ENCODE measurements at places on chromosomes 12 and 14.
A peak's percentile ranks its signal among the peaks of the same experiment; 100 is the strongest.

DNA sequence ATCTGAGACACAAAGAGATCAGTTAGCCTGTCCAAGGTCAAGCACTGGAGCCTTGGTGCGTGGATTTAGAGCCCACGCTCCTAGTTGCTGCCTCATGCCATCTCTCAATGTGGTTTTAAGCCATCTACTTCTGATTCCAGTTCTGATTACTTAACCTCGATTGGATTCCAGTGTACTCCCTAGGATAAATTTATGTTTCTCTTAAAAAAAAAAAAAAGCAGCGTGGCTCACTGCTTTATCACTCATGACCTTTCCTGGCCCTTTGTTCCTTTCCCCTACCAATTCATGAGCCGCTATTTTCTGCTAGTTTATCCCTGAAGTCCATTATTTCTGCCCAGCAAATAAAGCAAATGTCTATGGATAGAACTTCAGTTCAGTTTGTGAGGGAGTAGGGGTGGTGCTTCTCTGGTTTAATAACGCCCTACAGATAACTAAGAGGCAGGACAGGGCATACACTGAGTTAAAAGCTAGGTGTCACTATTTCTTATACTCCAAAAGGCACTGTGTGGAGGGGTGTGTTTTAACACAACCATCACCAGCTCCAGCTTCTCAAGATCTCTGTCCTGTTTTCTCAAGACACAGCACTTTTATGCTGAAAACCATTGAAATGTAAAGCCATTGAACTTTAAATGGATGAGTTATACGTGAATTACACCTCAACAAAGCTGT lies 9.8 kb upstream of the PARP11 start:
- no peak for DNase-seq

DNA sequence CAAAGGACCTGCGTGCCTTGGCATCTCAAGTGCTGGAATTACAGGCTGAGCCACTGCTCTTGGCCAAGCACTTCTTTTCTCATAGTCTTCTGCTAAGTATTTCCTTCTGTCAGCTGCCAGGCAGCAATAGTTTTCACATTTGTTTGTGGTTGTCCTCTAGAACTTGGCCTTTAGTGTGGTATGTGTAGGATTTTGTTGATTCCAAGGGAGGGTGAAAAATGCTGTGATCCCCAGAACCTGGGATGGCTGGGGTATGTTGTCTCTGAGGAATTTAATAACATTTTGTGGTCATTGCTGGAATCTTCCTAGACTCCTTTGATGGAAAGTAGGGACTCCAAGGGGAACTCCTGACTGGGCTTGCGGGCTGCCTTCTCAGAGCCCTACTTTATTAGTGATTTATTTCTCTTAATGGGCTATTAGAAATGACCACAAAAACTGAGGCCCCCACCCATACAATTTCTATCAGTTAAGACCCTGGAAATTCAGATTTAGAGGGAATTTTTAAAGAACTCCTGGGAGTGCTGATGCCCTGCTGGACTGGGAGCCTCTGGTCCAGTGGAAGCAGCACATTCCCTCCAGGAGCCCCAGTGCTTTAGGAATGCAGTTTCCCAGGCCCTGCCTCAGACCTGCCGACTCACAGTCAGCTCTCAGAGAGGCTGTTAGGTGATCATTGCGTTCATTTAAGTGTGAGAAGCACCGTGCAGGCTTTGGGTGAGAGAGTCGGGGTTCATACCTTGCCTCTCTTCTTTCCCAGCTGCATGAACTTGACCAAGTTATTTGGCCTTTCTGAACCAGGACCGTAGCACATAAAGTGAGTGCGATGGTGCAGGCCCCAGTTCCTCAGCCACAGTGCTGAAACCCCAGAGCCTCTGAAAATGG lies 22.7 kb downstream of the TRAF3 start:
- DNase-seq = no peak

- no peak for DNase-seq
Observed at GRCh38 chr12:126432780-126433179, 1367.5 kb downstream of the AACS start.

DNA sequence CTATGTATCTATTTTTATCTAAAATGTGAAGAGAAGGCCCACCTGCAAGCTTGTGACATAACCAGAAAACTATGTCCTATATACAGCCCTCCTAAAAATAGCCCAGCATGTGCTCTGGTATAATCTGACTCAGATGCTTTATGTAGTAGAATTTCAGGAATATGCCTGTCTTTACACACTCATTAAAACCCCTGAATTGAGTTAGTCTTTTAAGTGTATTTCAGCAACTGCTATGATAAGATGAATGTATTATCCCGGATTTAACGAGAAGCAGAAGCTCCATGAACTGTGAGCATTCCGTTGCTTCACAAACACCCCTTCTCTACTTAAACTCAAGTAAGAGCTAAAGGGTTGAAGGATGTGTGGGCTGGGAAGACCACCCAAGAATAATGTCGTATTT lies 89.9 kb upstream of the PRICKLE1 start:
- peak; percentile 7 for DNase-seq

GRCh38 chr14:71438684-71439083 lies 493.5 kb upstream of the RGS6 start:
- peak; percentile 80 for DNase-seq

DNA sequence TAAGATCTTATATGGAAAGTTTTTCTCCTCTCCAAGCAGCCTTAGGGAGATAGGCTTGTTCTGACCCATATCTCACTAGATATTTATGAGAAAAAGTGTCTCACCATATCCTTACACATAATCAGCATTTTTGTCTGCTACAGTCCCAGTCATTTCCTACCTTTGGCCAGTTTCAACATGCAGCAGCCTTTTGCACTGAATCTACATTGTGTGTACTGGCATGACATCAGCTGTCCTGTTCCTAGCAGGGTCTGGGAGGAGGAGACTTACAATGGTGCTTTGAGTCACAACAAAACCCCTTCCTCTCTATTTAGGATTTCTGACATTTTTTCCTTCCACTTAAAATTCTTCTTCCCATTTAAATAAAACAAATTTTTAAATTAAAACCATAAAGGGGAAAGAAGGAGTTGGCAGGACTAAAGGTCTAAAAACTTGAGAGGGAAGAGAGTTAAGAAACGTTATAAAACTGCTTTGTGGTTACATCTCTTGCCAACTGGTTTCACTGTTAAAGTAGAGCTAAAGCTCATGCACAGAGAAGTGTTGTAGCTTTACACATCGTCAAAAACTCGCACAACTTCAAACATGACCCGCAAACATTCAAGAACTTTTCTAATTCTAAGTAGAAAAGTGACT lies 53.3 kb upstream of the CERS5 start:
- no peak for DNase-seq

GRCh38 chr12:117679776-117680175 lies 289.0 kb downstream of the KSR2 start:
- DNase-seq = no peak

- DNase-seq = no peak
Observed at GRCh38 chr12:95784286-95784685, 6.3 kb downstream of the NTN4 start.

DNA sequence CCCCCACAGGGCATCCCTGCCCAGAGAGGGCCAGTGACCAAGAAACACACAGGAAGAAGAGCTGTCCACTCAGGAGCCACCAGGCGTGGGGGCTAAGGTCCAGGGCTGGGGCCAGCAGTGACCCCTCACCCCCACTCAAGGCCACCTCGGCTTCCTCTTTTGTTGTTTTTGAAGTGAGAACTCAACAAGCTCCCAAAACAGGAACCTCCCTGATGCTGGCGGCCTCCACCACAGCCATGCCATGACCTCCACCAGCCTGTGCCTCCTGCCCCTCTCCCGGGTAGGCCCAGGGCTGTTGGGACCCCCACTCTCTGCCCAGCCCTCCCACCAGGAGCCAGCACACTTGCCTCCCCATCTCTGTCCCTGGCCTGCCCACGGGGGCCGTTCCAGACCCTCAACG lies 7.8 kb downstream of the AKT1 start:
- DNase-seq = no peak

- DNase-seq = no peak
Observed at GRCh38 chr12:61574339-61574738, 685.9 kb upstream of the USP15 start.

DNA sequence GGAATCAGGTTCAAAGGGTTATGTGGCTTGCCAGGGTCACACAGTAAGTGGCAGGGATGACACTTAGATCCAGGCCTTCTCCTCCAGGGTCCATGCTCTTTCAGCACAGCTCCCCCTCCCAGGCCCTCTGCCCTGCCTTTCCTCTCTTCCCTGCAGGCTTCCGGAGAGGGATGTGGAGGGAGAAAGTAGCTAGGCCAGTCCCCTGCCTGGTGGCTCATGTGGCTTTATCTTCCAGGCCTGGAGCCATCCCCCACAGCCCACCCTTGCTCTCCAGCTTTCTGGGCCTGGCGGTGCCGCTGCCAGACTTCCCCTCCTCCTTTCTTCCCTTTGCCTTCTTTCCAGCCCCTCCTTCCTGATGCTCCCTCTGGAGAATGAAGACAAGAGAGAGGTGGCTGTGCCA lies 1.7 kb downstream of the PSMB11 start:
- no peak for DNase-seq

DNA sequence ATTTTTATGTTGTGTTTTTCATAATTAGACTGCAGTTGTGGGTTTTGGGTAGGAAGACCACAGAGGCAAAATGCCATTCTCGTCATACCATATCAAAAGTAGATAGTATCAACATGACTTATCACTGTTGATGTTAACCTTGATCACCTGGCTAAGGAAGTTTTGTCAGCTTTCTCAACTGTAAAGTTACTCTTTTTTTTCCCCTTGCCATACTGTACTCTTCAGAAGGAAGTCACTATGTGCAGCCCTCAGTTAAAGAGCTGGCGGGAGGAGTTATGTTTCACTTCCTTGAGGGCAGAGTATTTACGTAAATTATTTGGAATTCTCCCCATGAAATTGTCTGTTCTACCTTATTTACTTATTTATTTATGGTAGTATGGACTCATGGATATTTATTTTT lies 78.7 kb downstream of the PRORP start:
- no peak for DNase-seq

- no peak for DNase-seq
Observed at GRCh38 chr14:78202163-78202562, 32.0 kb downstream of the NRXN3 start.

All from putamen (tissue), 1 donor.